ENCODE measurements at places on chromosomes 4 and X.

DNA sequence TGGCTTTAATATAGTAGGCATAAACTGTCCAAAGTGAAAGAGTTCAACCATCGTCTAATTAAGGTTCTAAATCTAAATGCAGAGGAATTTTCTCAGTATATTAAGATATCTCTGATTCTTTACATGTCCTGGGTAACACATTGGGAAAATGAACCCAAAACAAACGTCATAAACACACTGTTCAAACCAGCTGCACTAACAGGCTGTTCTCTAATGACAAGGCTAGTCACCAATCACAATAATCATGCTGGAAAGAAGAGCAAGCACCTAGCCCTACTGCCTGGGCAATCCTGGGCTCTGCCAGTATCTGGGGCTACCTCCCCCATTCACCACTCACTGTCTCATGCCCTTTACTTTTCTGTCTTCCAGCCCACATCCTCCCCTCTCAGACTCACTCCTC lies 107.9 kb downstream of the EFHC2 start:
- no peak for DNase-seq

DNA sequence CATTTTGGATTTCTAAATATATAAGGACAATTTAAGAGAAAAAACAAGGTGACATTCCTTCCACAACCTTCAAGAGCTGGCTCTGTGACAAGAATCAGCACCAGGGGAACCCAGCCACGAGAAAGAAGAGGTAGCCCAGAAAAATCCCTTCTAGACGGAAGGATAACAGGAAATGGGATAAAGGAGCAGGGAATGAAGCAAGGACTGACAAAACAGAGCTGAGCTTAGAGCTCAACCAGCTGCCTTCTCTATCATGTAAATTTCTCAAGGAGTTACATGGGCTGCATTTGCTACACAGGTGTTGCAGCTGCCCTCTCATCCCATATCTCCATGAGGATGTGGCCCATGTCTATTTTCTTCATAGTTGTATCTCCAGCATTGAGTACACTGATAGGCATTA lies 154.2 kb upstream of the PRDX4 start:
- DNase-seq, result no peak

DNA sequence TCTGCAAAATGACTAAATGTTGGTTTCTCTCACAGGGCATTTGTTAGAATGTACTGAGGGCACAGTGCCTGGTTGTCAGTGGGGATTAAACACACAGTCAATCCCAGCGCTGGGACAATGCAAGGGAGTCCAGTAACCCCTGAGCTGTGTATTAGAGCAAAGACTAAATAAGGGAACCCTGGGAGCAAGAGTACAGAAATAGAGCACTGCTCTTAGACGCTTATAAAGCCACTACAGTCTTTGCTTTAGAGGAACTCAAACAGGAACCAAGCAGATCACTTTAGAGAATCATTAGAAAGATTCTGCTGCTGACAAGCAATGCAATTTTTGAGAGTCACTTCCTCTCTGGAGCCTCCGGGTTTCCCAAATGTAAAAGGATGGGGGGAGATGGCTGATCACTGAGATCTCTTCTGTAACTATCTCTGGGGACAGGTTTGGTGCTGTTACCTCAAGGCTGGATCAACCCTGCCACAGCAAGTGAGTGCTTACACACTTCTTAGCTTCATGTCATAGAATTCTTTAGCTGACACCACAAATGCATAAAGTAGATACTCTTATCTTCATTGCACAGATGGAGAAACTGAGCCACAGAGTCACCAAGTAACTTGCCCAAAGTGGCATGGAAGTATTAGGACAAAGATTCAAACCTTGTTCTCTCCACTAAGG lies 137.8 kb upstream of the CPEB2 start:
- DNase-seq, result no peak

GRCh38 chr4:109238746-109239145 lies 63.7 kb downstream of the COL25A1 start:
- no peak for DNase-seq

DNA sequence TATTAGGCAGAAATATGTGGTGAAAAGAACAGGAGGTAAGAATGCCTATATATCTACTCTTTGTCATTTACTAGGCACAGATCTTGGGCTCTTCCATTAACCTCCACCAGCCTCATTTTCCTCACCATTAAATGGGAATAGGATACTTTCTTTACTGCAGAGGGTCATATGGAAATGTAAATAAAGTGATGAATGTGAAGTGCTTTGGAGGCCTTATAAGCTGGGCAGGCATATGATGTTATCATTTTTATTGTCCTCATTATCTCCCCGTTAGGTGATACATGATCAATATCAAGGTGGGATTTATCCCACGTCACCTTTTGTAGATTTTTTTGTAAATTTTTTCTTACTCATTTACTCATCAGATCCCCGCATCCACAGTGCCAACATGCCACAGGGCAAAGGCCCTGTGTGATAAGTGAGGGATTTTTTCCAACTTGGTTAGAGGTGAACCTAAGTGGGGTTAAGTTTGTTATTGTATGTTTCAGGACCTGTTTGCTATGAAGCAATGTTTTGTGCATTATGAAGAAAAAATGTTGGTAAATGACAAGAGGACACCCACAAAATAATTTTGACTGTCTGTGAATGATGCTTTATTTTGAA lies 107.8 kb downstream of the SLC4A4 start:
- no peak for DNase-seq

GRCh38 chr4:153651587-153651986 lies 32.5 kb upstream of the TLR2 start:
- DNase-seq, result no peak

DNA sequence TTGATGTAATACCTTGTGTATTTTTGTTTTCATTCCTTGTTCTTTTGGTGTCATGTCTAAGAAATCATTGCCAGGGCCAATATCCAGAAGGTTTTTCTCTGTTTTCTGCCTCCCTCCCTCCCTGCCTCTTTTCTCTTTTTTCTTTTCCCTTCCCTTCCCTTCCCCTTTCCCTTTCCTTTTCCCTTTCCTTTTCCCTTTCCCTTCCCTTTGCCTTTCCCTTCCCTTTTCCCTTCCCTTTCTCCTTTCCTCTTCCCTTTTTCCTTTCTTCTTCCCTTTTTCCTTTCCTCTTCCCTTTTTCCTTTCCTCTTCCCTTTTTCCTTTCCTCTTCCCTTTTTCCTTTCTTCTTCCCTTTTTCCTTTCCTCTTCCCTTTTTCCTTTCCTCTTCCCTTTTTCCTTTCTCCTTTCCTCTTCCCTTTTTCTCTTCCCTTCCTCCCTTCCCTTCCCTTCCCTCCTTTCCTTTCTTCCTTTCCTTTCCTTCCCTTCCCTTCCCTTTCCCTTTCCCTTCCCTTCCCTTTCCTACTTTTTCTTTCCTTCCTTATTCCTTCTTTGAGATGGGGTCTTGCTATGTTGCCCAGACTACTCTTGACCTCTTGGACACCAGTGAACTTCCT lies 646.1 kb downstream of the RAPGEF2 start:
- no peak for DNase-seq

- no peak for DNase-seq
Measured at GRCh38 chrX:136529795-136530194, 2.2 kb upstream of the VGLL1 start.

GRCh38 chr4:140053185-140053584 lies 100.8 kb downstream of the MAML3 start:
- no peak for DNase-seq

GRCh38 chr4:150155391-150155790 lies 77.1 kb downstream of the DCLK2 start:
- no peak for DNase-seq

DNA sequence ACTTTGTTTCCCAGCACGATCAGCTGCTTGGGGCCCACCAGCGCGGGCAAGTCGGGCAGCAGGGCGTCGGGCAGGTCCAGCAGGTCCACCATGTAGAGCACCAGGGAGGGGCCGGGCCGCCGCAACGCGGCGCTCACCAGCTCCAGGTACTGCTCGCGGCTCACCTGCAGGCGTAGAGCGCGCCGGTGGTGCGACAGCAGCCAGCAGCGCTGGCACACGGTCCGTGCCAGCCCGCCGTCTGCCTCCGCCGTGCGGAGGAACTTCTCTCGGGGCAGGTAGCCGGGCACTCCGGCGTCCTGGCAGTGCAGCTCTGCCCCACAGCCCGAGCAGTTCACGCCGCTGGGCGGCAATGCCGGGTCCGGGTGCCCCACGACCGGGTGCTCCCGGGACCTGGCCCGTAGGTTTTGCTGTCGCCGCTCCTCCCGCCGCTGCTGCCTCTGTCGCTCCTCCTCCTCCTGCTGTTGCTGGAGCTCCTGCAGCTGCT lies 527 bp downstream of the NOA1 start:
- no peak for DNase-seq

DNA sequence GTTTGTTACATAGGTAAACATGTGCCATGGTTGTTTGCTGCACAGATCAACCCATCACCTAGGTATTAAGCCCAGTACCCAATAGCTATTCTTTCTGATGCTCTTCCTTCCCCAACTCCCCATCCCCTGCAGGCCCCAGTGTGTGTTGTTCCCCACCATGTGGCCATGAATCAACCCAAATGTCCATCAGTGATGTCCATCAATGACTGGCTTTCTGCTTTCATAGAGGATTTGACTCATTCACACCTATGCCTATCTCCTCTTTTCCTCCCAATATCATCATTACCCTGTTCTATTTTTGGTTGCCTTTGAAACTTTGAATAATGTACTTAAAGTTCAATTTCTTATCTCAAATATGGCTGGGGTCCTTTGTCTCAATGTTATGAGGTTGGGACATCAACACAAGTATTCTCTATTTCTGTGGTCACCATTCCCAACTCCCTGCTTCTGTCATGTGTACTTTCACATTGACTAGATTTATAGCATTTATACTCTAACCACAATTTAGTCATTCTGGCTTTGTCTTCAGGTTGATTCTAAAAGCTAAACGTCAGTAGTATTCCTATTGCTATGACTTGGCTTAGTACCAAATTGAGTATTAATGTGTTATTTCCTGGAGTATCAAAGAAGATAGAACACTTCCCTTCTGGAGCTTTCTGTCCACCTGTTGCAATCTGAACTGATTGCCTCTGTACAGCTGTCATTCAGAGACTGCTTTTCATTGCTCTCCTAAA lies 107.2 kb downstream of the TAB3 start:
- DNase-seq, result no peak

DNA sequence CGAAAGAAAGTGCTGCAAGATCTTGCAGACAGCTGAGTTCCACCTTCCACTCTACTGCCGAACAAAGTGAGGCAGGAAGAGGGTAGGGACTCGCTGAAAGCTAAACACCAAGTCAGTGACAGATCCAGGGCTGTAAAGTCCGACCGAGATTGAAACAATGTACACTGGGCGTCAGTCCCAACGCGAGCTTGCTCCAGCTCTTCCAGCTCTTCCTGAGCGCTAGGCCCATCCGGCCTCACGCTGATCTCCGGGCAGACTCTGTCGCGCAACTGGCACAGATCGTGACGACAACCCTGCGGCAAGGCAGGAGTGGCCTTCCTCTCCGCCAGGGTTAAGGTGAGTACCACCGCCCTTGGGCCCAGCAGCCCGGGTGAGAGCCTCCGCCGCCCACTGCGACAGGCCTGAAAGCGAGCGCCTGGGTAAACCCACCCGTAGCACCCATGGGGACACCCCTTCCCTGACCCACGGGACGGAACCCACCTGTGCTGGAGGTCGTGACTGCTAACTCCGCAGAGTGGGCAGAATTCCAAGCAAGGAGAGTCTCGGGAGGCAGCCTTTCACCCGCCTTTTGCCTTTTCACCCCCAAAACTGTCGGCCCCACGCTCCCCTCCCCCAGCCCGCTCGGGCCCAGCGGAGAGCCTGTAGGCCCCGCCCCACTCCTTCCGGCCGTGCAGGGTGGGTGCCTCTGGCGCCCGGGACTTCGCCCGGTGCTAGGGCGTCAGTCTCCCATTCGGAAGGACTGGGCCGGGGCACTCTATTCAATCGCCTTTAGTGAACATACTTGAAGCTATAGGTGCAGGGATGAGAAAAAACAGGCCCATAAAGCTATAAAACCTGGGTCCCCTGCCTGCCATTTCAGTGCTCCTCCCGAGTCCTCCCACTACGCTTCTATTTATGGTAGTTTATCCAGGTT lies at the start of gene TMLHE:
TSS of gene TMLHE (minus strand) at position 641 of the 913 bp plus-strand sequence. CDS start 67,676 bp downstream, outside the sequence.
- no peak for DNase-seq

DNA sequence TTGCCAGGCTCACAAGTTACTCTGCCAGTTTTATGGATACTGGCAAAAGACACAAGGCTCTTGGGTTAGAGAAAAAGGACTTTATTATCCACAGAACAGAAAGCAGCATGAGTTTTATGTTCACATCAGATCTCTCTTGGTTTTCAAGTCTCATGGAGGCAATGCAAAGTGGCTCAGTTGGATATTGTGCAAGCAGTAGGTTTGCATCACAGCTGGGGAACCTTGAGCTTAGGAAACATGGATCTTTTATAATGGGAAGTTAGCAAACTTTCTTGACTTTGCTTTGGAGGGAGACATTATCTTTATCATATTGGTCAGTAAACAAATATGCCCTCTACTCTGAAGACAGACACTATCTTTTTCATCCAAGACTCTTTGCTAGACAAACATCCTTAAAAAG lies 109.2 kb upstream of the GRPR start:
- no peak for DNase-seq

DNA sequence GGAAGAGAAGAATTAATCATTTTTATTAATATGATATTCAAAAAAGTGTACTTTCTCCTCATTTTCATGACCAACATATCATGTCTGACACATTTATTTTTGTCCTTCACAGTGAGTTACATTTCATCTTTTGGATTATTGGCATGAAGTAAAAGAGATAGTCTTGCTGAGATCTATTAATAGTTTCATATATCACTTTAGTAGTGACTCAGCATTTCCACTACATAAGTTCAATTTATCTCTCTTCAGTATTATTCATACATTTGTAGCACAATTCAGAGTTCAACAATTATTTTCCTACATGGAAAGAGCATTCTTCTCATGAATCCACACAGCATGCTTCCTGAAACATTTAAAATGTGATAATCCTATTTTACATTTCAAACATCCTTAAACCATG lies 1461.1 kb downstream of the TECRL start:
- no peak for DNase-seq

- DNase-seq, result no peak
Measured at GRCh38 chr4:155405059-155405458, 28.3 kb upstream of the MAP9 start.

DNA sequence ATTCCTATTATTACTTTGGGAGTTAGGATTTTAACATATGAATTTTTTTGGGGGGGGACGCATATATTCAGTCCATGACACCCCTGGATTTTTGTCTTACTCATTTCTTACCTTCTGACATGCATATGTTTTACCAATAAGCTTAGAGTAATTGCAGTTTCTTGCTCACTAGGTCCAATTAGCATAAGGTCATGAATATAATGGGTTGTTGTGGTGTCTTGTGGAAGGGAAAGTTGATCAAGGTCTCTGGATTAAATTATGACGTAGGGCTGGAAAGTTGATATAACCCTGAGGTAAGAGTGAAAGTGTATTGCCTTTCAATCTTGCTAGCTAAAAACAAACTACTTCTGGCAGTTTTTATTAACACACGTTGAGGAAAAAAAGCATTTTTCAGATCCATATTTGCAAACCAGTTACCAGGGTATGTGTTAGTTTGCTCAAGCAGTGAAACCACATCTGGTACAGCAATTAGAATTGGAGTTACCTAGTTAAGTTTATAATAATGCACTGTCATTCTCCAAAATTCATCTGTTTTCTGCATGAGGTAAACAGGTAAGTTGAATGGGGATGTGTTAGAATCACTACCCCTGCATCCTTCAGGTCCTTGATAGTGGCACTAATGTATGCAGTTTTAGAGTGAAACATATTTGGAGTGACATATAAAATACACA lies 32.0 kb downstream of the STIM2 start:
- DNase-seq, result no peak

Measured in vagina (tissue), 2 donors.